NCI-H510A treated with DMSO at 0.1 percent for 48 hours (cell line): ENCODE measurements at places on chromosomes 5 and 9.

DNA sequence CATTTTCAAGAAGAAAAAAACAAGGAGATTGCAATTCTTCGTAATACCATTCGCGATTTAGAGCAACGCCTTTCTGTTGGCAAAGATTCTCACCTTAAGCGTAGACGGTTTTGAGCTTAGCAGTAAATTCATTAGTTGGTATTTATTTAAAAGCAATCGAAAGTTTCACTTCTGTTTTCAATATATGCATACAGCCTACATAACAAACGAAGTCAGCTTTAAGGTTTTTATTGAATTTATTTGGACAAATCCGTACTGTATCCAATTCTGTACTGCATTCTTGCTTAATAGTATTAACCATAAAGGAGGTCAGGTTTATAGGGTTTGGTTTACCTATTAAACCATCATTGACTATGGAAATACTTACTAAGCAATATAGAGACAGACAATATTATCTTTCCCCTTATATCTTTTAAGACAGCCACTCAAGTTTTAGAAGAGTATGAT, 12.0 kb downstream of the SELENOP start:
- no peak for DNase-seq

GRCh38 chr5:105807290-105807689, 1863.4 kb downstream of the EFNA5 start:
- DNase-seq, result no peak

DNA sequence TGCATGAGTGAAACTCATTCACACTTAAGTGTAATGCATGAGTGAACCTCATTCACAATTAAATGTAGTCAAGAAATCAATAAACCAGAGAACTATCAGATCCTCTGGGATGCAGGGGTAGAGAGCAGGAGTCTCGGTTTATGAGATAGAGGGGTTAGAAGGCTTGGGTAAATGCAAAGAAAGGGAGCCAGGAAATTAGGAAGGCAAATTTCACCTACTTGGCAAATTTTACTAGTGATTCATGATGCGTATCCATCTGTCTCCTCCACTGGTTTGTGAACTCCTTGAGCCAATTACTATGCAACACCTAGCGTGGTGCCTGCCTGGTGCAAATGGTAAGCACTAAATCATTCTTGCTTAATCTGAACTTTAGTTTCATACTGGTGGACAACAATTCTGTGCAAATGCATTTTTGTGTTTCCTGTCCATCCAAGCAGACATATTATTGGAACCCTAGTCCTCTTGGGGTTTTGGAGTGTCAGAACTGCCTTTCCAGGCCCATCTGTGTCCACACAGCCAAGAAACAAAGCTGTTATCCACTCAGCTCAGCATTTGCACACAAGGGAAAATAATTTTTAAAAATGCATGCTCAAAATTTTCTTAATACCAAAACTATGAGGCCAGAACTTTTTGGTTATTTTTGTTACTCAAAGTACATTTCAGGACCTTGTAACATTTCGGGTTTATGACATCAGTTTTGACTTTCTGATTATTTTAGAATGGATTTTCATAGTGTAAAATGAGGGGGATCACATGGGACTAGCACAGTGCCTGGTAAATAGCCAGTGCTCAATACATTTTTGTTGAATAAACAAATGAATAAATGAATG, 5.2 kb downstream of the HAPLN1 start:
- DNase-seq, result peak; percentile 67

DNA sequence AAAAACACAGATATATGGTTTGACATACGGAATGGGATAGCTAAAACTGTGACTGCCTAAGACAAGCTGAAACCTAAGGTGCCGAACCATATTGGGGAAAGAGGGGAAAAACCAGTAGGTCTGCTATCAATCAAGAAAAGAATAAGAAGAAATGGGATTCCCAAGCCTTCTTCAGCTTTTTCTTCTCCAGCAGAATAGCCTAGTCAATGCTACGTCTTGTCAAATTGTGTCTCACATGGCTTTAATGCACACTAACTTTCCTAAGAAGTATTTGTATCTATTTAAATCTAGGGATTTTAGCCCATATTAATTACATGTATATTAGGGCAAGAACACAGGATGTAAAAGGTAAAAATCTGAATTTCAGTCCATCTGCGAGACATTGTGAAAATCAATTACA, 797 bp upstream of the FBXO38 start:
- no peak for DNase-seq

GRCh38 chr5:157965040-157965678, 106.2 kb upstream of the CLINT1 start:
- no peak for DNase-seq

DNA sequence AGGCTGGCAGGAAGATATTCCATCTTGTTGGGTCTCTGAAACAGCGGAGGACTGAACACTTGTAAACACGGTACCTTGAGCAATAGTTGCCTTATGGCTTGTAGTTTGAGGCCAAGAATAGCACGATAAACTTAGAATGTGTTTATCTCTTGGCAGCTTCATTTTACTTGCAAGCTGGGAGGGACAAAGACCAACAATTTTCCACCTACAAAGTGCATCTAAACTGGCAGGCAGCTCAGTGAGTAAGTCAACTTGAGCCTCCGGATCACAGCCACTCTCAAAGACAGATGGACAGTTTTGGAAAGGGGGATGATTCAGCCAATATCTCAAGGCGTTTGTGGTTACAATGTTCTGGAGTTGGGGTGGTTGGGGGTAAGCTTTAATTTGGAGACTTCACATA, 652.6 kb downstream of the CETN3 start:
- no peak for DNase-seq

- DNase-seq, result no peak
Observed at GRCh38 chr5:62592558-62592957, 13.9 kb downstream of the LRRC70 start.

- DNase-seq, result no peak
Observed at GRCh38 chr5:137611011-137611580, 112.0 kb upstream of the SPOCK1 start.

DNA sequence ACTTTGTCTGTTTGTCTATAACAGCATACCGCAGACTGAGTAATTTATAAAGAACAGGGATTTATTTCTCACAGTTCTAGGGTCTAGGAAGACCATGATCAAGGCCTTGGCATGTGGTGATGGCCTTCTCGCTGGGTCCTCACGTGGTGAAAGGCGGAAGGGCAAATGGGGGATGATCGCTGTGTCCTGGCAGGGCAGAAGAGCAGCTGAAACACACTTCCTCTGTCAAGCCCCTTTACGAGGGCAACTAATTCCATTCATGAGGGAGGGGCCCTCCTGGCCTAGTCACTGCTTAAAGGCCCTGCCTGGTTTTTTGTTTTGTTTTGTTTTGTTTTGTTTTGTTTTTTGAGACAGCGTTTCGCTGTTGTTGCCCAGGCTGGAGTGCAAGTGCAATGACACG, 41.9 kb upstream of the UBTD2 start:
- no peak for DNase-seq

GRCh38 chr5:14063138-14063537, 80.0 kb upstream of the TRIO start:
- no peak for DNase-seq

DNA sequence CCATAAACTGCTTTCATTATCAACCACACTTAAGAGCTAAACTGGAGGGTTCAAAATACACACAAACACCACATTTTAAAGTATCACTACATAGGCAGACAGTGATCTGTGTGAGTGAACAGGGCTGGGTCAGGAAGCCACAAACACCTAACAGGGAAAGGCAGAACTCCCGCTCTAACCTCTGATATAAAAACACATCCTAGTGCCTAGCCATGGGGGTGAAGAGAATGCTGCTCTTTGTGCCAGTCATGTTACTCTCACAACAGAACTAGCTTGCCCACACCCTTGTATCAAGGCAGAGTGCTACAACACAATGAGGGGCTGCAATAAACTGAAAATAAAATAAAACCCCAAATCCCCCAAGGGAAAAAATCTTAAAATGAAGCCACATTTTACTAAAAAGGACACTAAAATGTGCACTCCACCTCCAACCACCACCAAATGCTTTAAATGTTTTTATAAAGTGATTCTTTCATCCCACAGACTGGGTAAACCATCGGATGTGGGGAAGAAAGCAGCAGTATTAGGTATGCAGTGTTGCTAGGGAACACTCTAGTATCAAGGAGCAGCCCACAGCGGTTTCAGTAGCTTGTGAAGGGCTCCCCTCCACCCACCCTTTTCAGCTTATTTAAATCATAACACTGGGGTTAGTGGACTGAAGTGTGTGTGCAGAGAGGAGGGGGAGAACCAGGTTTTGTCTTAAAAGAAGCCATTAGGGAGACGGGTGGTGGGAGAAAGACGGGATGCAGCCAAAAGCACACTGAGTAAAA, 64.5 kb downstream of the TMEM161B start:
- no peak for DNase-seq

DNA sequence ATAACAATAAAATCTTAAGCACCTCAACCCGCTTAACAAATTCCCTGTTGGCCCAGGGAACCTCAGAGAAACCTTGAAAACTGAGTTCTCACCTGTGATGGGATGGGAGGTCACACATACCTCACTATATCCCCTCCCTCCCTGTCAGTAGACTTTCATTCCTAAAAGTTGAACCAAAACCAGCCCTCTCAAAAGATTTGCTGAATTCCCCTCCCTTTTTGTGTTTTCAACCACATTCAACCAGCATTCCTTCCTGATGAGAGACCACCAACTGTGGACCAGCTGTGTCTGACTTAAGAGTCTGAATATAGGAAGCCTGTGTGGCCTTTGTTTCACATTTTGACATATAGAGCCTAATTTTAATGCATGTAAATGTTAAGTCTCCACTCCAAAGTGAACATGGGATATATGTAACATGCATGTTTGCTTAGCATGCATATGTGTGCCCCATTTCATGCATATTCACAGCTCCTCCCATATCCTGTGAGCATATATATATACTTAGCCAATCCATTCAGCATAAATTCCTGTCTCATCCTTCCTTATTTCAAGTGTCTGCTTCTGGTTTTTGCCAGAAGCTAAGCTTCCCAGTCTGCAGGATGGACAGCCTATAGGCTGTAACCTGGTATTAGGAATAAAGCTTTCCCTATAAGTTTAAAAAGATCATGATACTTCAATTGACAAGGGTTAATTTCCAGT, 604.6 kb downstream of the PTPRD start:
- no peak for DNase-seq

GRCh38 chr9:30757723-30758122, 1626.7 kb upstream of the ACO1 start:
- DNase-seq, result no peak

DNA sequence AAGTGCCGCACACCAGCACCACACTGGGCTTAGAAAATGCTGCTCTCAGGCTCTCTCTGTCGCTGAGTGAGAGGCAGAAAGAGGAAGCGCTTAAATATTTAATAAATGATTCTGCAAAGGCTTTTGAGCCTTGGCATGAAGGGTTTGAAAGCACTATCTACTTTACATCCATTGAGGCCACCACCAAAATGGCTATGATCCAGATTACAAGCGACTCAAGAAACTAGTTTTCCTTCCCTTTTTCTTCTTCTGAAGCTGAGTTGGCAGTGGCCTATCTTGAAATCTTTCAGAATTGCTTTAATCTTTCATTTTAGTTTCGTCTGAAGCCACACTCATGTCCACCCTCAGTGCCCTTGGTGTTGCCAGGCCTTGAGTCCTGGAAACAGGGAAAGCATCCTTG, 59.5 kb downstream of the EBF1 start:
- DNase-seq, result no peak

DNA sequence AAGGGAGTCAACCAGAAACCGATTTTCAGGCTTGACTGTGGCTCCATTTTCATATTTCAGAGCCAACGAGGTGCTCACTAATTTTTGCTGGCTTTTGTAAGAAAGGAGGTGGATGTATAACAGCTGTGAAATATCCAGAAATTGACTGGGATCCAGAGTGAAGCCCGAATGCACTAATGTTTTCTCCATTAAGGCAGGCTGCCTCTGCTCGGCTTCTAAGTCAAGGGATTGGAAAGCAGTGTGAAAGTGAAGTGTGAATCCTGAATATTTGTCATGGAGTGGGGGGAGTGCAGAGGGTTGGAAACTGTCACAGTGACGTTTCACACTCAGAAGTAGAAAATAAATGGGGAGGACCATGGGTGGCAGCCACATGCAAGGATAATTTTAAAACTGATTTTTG, 237.4 kb downstream of the GOLPH3 start:
- DNase-seq, result no peak

DNA sequence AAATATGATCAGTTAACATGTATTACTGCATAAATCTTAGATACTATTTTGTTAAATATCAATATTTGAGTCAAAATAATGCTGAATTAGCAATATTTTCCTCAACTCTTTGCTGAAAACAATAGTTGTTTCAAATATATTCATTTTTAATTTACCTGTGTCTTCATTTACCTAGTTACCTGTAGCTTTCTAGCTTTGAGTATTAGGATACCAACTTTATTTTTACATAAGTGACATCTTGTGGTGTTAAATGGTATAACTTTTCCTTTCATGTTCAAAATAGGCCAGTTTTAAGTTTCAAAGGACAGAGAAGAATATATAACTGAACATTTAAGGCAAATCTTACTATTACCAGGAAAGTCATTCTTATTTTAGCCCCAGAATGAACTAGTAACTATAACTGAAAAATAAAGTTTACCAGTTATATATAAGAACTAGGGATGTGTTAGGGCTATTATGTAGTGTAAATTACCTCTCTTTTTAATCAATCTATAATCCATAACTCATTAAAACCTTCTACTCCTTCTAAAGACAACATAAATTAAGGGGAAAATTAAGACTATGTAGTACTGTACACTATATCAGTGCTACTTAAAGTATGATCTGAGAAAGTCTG, 25.3 kb downstream of the AP3B1 start:
- DNase-seq, result peak; percentile 32

- no peak for DNase-seq
Observed at GRCh38 chr9:128109050-128109709, 18.3 kb downstream of the PTGES2 start.

DNA sequence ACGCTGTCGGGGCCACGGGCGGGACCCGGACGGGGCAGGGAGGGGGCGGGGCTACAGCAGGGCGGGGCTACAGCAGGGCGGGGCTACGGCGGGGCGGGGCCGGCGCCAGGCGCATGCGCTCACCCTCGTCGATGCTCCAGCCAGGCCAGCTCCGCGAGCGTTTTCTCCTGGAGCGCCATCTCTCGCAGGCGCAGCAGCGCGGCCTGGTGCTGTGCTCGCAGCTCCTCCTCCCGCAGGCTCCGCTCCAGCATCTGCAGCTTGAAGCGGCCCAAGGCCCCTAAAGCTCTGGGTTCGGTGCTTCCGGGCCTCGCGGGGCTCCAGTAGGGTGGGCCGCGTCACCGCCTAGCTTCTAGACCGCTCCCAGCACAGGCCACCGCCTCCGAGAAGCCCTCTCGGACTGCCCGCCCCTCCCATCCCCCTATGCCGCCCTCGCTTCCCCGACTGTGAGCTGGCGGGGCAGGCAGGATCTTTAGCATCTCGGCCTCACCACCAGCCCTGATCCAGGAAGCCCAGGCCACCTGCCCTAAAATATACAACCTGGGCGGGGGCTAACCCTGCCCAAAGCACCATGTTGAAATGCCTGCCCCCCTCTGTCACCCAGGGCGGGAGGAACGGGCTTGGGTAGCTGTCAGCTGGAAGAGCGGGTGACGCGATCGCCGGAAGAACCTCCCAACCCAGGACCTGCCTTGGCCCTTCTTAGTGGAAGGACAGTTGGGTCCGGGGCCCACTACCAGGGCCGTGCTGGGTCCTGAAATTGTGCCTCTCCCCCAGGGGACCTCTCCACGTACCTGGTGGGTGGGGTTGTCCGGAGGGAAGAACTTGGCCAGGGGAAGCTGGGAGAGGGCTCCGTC, 21.9 kb upstream of the QSOX2 start:
- no peak for DNase-seq
